Ascending aorta (tissue), 2 donors: ENCODE measurements at places on chromosomes 5 and 9.
A peak's percentile ranks its signal among the peaks of the same experiment; 100 is the strongest.

DNA sequence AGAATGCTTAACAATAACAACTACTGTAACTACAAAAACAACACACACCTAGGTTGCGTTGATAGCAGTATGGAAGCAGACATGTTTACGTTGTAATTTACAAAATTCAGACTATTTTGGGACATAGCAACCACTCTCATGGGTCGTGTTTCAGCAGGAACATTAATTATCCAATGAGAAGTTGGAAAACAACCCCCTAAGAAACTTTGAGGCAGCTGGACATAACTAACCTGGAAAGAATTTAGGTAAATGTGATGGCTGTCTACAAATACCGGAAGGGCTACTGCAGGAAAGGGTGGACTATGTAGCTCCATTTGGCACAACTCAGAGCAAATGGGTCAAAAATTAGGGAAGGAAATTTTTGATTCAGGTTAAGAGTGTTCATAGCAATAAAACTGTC is 409.3 kb downstream of the ADGRV1 start:
- DNase-seq = no peak

GRCh38 chr5:123951582-123951977 is 439.6 kb downstream of the CSNK1G3 start:
- no peak for DNase-seq

GRCh38 chr9:128271112-128271511 is 4.7 kb downstream of the GOLGA2 start:
- no peak for DNase-seq

- DNase-seq = no peak
Observed at GRCh38 chr5:113336975-113337374, 97.8 kb downstream of the TSSK1B start.

- DNase-seq = no peak
Observed at GRCh38 chr5:121024416-121025311, 560.6 kb downstream of the PRR16 start.

DNA sequence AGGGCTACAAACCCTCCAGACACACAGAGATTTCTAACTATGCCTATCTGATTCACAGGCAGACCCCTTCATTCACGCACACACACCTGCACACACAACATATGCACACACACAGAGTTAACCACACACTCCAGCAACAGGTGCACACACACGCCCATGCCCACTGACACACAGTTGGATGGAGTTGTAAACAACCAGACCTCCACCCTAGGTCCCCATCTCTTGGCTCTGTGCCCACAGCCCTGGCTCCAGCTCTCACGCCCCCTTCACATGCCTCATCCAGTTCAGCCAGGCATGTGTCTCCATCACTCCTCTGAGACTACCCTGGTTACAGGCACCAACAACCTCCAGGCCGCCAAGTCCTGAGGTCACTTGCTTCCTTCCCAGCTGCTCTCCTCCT is 61.1 kb downstream of the PSD2 start:
- no peak for DNase-seq

GRCh38 chr9:131237931-131238401 is 38.3 kb downstream of the FAM78A start:
- peak; percentile 42 for DNase-seq

DNA sequence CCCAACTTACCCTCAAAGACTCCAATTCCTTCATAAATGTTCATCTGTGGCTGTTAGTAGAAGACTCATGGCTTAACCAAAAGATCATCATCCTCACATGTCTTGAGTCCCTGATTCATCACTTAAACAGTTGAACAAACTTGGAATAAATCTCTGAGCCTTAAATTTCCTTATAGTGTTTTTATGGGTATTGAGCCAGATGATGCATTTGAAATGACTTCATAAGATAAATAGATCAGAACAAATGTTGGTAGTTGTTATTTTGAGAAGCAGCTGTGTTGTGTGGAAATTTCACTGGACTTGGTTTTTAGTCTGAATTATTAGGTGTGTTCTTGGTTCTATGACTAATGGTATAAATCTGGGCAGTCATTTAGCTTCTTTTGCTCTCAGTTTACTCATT is 236.2 kb downstream of the NNT start:
- no peak for DNase-seq

DNA sequence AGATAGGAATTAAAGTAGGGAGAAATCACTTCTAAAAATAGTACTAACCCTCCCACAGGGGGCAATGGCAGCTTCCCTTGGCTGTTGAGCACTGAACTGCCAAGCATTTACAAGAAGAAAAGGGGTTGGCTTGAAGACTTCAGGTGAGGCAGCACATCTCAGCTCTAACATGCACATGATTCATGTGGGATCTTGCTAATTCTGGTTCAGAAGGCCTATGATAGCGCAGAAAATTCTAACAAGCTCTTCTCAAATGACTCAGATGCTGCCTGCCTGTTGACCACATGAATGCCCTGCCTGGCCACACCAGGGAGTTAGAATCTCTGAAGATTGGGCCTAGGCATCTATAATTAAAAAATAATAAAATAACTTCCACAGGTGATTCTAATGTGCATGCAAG is 22.6 kb downstream of the CD180 start:
- no peak for DNase-seq

DNA sequence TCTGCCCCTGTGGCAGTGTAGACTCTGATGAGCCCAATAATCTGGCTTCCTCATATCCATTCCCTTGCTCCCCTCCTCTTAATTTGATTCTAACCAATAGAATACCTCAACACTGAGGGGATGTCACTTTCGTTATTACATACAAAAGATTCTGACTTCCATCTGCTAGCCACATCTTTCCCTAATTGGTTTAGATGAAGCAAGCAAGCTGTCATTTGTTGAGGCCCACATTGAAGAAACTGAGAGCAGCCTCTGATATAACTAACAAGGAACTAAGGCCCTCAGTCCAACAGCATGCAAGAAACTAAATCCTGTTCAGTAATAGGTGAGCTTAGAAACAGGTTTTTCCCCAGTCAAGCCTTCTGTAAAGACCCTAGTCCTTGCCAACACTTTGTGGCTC is 5.8 kb downstream of the ADAMTS6 start:
- DNase-seq = no peak

GRCh38 chr9:135357863-135358551 is 121.6 kb upstream of the PPP1R26 start:
- no peak for DNase-seq

DNA sequence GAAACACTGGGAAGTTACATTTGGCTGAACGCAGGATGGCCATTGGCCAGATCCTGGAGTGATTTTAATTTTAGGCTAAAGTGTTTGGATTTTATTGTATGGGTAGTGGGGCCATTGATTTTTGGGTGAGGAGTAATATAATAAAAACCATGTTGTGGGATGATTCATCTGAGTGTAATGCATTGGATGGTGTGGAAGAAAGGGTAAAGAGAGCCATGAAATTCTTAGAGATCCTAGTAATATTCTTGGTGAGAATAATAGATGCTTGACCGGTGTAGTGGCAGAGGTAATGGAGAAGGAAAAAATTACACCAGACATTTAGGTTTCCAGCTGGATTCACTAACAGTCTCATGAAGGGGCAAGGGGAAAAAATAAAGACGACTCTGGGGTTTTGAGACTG is 158.1 kb downstream of the NPR3 start:
- DNase-seq = no peak
